Hematopoietic multipotent progenitor cell treated with erythropoietin and hydrocortisone succinate and interleukin-3 and kit ligand, for 4 days (in vitro differentiated cells): ENCODE measurements at places on chromosomes 2 and 18.
A peak's percentile ranks its signal among the peaks of the same experiment; 100 is the strongest.

DNA sequence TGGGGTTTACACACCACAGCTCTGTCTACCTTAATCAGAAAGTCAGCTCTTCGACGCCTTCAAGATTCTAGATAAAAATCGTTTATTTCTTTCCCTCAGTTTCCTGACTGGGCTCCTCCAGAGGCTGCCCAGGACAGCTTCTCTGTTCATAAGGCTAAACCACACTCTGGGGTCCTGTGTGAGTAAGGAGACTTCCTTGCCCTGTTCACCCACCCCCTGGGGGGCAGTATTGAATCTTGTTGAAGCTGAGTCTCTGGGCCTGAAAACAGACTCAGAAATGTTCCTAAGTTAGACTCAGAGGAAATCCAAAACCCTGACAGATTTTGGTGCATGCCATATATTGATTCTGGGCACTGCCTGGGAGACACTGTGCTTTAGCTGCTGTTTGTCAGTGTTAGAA, 43.0 kb downstream of the G6PC2 start:
- peak; percentile 51 for DNase-seq

DNA sequence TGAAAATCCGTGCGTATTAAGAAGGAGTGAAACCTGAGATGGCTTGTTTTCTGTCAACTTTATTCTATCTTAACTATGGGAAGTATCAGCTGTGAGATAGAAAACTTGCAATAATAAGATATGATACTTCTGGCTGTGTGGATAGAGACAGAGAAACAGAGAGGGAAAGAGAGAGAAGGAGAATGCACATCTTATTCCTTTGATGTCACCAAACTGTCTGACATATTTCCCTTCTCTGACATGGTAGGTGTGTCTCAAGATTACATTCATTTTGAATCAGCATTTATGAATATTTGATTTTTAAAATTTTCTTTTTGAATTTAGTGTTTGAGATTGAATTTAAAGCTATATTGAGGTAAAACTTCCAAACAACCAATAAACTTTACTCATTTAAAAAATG, 69.4 kb downstream of the CDC42EP3 start:
- DNase-seq, result no peak

GRCh38 chr2:120236316-120236715, 13.1 kb upstream of the TMEM185B start:
- no peak for DNase-seq

DNA sequence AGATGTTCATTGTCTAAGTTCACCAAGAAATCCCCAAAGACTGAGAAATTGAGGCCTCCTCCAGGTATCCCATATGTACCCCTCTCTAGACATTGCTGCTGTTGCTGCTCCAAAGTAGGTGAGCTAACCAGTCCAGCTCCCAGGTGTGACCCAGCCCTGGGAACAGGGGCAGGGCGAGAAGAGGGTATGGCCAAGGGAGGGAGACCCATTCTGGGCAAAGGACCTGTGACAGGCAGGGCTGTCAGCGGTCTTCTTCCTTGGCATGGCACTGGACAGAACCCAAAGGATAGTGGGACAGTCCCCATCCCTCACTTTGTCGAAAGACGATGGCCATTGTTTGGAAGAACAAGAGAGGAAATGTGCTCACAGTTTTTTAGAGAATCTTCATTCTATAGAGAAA, 7.2 kb upstream of the INO80C start:
- no peak for DNase-seq

DNA sequence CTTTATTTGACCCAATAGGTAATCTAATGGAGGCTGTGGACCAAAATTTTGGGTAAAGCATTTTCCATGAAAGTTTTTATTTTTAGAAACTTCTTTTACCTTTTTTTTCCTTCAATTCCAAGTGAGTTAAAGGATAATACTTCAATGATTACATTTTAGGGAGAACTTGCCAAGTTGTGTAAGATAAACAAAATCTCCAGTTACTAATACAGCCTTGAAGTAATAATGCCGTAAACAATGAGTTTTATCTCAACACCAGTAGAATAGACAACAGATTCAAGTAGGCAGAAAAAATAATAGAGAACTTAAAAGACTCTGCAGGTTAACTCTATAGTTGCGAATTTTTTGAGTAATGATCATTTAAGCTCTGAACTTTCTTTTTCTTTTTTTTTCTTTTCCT, 807.4 kb downstream of the CNTNAP5 start:
- no peak for DNase-seq

- no peak for DNase-seq
Observed at GRCh38 chr2:231573698-231574421, 18.8 kb upstream of the TEX44 start.

- peak; percentile 76 for DNase-seq
Observed at GRCh38 chr18:75714766-75715165, 287.3 kb upstream of the SMIM21 start.

- no peak for DNase-seq
Observed at GRCh38 chr2:185990861-185991525, 252.4 kb downstream of the FSIP2 start.

GRCh38 chr2:37564356-37564755, 107.1 kb downstream of the CDC42EP3 start:
- DNase-seq, result no peak

DNA sequence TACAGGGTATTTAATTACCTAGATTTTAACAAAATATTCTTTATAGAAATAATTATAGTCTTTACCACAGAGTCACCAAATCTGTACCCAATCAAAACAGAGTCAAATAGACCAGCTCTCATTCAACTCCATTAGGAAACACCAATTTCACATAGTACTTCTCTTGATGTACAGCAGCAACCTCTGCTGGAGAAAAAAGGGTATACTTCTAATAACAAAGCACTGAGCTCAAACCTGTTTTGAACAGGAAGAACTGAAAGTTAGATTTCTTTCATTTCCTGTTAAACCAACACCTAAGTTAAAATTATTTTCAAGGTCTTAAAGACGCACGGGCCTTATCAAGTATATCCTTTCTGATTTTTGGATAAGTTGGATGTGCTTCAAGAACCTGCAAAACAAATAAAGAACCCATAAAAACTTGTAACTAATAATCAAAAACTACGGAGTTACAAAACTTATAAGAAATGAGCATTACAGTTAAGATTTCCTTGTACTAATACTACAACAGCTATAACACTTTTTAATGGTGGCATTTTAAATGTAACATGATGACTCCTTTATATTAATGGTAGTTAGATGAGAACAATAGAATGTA, 79.0 kb downstream of the TTC21B start:
- peak; percentile 87 for DNase-seq

- DNase-seq, result peak; percentile 11
Observed at GRCh38 chr18:60754413-60755009, 381.9 kb upstream of the MC4R start.

- DNase-seq, result peak; percentile 100
Observed at GRCh38 chr2:170928824-170929685, at the start of gene GORASP2. GORASP2 (plus strand) TSS chr2:170929253; CDS start chr2:170929341, 88 bp downstream.

DNA sequence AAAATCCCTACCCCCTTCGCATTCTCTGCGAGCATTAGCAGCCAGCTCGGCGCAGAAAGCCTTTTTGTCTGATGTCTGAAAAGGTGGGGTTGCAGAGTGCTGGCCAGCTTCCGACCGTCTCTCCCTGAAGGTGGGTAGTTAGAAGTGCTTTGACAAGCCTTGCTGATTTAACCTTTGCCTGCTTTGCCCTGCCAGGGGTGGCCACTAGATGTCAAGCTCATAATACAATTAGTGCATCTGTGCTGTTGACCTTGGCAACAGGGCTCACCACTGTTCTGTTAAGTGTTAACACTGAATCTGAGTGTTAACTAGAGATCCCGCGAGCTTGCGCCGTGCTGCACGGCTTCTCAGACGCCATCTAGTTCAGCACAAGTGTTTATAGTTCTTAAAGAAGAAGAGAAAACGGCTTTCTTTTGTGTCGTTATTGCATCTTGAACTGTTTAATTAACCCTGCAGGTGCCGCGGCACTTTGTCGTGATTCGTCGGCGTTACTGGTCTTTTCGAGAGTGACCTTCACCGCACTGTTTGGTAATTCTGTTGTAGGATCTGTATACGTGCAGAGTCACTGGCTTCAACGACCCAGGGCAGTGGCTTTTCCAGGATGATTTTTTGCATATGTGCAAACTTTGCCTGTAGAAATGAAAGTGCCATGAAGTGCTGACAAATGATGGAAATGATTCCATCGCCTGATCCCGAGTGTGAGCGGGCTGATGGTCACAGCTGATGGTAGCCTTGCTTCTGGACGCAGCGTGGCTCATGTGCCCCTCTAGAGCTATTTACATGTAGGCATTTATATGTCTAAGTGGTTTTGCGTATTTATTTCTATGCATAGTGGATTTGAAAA, 5.5 kb downstream of the SALL3 start:
- DNase-seq, result peak; percentile 68

- DNase-seq, result peak; percentile 80
Observed at GRCh38 chr2:38190542-38191218, 114.7 kb upstream of the CYP1B1 start.

DNA sequence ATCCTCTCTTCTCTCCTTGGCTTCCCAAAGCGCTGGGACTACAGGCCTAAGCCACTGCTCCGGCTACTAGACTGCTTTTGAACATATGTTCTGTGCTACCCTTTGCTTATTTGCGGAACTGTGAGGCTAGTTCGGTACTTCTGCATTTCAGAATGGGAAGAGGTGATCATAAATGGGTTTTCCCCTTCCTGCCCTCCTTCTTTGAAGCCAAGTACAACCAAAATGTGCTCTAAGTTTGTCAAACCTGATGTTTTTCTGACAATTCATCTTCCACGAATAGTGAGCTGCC, 1.7 kb upstream of the ESCO1 start:
- DNase-seq, result peak; percentile 69

DNA sequence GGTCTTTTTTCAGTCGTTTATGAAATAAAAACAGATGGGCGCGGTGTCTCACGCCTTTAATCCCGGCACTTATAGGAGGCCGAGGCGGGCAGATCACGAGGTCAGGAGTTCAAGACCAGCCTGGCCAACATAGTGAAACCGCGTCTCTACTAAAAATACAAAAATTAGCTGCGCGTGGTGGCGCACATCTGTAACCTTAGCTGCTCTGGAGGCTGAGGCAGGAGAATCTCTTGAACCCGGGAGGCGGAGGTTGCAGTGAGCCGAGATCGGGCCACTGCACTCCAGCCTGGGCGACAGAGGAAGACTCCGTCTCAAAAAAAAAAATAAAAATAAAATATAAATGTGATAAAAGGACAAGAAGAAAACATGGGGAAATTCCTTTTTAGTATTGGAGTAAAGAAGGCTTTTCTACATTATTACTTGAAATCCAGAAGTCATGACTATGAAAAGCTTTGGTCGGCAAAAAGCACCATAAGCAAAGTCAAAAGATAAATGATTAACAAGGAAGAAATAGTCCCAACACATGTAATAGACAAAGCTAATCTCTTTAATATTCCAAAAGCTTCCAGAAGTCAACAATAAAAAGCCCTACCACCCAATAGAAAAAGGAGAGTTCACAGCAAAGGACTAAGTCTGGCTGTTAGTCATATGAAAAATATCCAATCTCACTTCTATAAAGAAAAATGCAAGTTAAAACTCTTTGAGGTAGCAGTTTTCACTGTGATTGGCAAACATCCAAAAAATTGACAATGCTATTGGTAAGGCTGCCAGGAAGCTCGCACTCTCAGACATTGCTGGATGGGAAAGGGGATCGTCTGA, 1.4 kb upstream of the FAM168B start:
- no peak for DNase-seq

DNA sequence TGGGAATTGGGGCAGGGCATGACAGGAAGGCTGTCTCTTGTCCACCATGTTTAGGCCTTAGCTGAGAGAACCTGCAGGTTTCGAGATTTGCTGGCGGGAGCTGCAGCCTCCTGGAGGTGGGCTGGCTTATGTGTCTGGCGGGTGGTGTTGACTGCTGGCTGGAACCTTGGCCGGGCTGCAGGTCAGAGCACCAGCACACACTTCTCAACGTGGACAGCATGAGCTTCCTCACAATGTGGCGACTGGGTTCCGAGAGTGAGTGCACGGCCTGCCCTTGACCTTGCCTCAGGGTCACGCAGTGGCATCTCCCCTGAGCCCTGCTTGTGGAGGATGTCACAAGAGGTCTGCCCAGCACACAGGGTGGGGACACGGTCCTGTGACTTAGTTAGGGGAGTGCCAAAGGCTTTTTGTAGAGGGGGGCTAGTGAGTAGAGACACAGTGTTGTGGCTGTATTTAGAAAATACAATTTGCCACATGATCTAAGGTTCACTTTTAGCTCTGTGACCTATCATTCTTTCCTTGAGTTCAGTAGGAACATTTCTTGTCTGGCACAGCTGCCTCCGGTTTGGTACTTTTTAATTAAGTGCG, 134.8 kb downstream of the SEPTIN10 start:
- DNase-seq, result no peak

GRCh38 chr2:9311488-9311887, 104.9 kb downstream of the ASAP2 start:
- DNase-seq, result no peak

DNA sequence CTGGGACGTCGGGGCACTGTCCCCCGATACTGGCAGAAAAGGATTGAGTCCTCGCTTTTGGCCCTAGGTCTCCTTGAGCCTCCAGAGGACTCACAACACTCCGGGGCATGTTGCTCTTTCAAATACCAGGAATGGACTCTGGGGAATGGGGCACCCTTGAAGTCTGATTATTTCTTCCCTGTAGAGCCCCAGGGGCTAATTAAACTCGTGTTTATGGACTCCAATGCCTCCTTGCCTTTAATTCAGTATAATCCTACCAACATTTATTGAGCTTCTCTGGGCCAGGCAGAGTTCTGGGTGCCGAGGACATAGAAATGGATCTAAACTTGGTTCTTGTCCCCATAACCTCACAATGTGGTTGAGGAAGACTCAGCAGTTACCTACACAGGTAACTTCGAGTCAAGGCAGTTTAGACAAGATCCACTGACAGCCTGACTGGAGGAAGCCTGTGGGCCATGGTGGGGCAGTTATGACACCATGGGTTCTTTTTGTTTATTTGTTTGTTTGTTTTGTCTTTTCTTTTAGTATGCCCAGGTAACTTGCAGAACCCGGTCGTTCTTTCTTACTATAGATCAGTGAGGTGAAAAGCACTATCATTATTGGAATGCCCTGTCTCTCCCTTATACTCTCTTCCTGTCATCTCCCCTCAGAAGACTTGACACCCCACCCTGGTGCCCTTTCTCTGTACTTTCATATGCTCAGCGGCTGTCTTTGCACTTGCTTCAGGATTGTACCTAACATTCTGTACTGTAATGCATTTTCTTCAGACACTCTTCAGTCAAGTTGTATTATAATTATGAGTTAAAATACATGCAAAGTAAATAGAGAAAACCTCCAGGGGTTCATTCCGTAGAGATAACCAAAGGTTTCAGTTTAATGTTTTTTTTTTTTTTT, 3.2 kb downstream of the CFLAR start:
- DNase-seq, result peak; percentile 85

GRCh38 chr18:29181151-29181901, 1004.4 kb upstream of the CDH2 start:
- no peak for DNase-seq
